ENCODE measurements at places on chromosomes 5 and 9.

DNA sequence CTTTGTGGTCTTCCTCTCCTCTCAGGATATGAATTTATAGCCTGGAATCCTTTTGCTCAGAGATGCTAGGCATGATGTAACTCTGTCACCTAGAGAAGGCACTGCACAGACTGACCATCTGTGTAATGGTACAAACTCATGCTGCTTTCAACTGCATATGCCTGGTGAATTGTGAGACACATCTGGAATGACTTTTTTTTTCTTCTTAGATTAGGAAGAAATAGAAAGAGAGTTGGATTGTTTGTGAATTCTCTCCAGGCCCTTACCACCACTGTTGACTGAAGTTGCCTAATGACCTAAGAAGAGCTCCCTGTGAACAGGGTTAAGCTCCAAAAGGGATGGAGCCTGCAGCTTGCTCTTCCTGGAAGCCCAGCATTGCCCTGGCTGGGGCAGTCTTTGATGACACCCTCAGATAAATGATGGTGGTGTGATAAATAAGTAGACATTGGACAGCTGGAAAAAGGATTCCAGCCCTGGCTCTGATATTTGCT is 47.8 kb upstream of the TRIM32 start:
- DNase-seq, result no peak

DNA sequence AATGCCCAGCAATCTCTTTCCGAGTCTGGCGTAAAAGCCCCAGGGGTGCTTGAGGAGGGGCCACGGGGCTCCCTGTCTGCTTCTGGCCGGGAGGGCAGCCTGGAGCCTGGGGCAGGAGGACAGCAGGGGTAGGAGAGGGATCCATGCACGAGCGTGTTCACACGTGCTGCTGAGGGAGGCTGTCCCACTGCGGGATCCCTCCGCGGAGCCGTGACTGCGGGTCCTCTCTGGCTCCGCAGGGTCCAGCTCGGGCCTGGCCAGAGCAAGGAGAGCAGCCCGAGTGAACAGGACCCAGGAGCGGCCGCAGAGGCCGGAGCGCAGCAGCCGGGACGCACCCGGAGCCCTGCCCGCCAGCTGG is 78.4 kb downstream of the ZNF354C start:
- DNase-seq, result peak; percentile 26

DNA sequence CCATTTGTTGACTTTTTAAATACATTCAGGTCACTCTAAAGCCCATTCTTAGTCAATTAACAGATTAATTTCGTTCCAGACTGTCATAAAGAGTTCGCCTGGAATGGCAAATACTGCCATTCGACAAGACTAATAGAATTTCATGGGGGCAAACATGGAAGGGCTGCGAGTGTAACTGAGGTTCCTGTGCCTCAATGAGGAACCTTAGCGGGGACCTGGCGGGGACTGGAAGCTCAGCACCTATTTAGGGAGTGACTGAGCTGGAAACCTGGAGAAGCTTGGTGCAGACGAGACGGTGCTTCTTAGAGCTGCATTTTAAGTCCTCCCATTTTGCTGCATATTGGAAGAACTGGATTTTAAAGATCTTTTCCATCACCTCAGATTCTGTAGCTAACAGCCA is 3.4 kb downstream of the VCAN start:
- DNase-seq, result peak; percentile 43

- no peak for DNase-seq
These were observed 10.2 kb downstream of the FOCAD start for GRCh38 chr9:20694248-20694647.

- DNase-seq, result no peak
These were observed 356.1 kb downstream of the SPOCK1 start for GRCh38 chr5:137142764-137143605.
